Sigmoid colon (tissue), 7 donors: ENCODE measurements at places on chromosomes 13 and 19. TPM values are rescaled to one million over a fixed set of nuclear protein-coding genes. Genes with fewer than 3 reads are reported as not detected.

DNA sequence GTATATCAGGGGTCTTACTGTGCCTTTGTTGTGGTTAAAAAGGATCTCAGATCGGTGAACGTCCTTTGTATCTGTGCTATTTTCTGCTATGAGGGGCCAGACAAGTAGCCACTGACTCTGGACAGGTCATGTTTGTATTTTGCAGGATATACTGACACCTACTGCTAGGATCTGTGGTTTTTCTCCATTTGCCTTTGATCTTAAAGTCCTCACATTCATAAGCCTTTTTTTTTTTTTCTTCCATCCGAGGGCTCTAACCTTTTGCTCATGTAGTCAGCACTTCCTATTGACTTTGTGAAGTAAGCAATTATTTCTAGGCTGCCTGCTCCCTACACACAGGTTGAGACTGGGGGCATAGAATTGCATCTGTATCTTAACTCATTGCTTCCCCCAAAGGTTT, 106.2 kb downstream of the SLITRK5 start:
- H3K27ac ChIP-seq: no peak overlapping the region
- no peaks in the 10 kb centered on the region for H3K27me3 ChIP-seq
- DNase-seq: no peak

DNA sequence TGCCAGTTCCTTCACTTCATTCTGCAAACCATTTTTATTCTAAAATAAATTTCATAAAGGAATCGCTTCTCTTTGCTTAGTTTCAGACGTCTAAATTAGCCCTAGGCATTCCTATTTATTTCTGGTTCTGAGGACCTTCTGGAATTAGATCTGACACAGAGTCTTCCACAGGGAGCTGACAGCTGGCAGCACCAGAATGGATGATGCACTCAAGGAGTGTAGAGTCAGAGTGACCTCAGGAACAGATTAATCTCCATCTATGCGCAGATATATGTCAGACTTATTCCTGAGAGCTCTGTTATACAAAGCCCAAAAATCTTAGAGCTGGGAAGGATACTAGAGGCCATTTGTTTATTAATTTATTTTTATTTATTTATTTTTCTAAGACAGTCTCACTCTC, 450.8 kb downstream of the HS6ST3 start:
- H3K4me1 ChIP-seq: no peaks in the 10 kb centered on the region
- no peak overlapping the region for H3K27ac ChIP-seq
- DNase-seq: no peak
- no peak overlapping the region for H3K4me3 ChIP-seq
- H3K36me3 ChIP-seq: no peaks in the 10 kb centered on the region

ZNF486 gene
- total RNA-seq: 3.6 TPM

GRCh38 chr19:55442372-55442961, 633 bp downstream of the SHISA7 start:
- peaks cover 90% of the 10 kb centered on the region for H3K27me3 ChIP-seq
- peaks cover 25% of the 10 kb centered on the region for H3K4me1 ChIP-seq
- no peaks in the 10 kb centered on the region for H3K36me3 ChIP-seq
- no peak overlapping the region for H3K4me3 ChIP-seq
- no peak for DNase-seq

ACER1 gene
- total RNA-seq: not detected

GNG7 gene
- total RNA-seq: 1.8 TPM

GRCh38 chr19:15213715-15214381, 13.1 kb upstream of the NOTCH3 start:
- no peak for DNase-seq
- H3K27me3 ChIP-seq: no peaks in the 10 kb centered on the region
- no peak overlapping the region for H3K4me3 ChIP-seq
- H3K4me1 ChIP-seq: no peaks in the 10 kb centered on the region

GRCh38 chr13:30481241-30481760, 15.6 kb upstream of the HMGB1 start:
- H3K36me3 ChIP-seq: no peaks in the 10 kb centered on the region
- no peaks in the 10 kb centered on the region for H3K27me3 ChIP-seq
- H3K27ac ChIP-seq: no peak overlapping the region
- H3K4me1 ChIP-seq: no peaks in the 10 kb centered on the region
- DNase-seq: no peak
- H3K4me3 ChIP-seq: no peak overlapping the region

GRCh38 chr13:32726374-32727037, 140.3 kb downstream of the PDS5B start:
- H3K36me3 ChIP-seq: no peaks in the 10 kb centered on the region
- H3K27me3 ChIP-seq: no peaks in the 10 kb centered on the region
- peak overlapping the region; percentile 44 for H3K27ac ChIP-seq
- DNase-seq: no peak
- H3K4me3 ChIP-seq: no peak overlapping the region
- peaks cover 10% of the 10 kb centered on the region for H3K4me1 ChIP-seq

C1QTNF9B gene
- not detected for total RNA-seq

DOCK6 gene
- total RNA-seq: 39.9 TPM

- DNase-seq: no peak
- no peak overlapping the region for H3K4me3 ChIP-seq
Measured at GRCh38 chr19:14901675-14902260, 15.8 kb upstream of the OR7A17 start.
